ENCODE measurements at places on chromosomes 3 and 15.

DNA sequence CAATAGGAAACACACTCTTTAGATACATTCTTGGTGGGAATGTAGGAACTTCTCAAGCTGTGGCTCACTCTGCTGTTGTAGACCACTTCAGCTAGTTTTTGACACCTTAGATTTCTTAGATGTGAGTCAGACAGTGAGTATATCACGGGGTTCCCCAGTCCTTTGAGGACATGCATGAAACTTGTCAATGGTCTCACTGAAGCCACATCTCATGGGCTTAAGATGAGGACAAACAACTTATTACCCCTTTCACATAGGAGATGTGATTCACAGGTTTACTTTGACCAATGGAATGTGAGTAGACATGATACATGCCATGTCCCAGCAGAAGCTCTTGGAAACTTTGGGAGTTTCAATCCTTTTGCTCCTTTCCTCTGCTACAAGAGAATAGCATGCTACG, 325.5 kb downstream of the CHST2 start:
- no peak for DNase-seq

GRCh38 chr3:94195381-94195780, 132.5 kb downstream of the NSUN3 start:
- no peak for DNase-seq

DNA sequence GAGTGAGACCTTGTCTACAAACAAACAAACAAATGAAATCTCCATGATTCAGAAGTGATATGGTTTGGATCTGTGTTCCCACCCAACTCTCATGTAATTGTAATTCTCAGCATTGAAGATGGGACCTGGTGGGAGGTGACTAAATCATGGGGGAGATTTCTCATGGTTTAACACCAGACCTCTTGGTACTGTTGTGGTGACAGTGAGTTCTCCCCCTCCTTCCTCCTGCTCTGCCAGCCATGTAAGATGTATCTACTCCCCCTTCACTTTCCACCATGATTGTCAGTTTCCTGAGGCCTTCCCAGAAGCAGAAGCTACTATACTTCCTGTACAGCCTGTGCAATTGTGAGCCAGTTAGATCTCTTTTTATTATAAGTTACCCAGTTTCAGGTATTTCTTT, 438.4 kb upstream of the THBS1 start:
- DNase-seq: no peak

- peak; percentile 80 for DNase-seq
Observed at GRCh38 chr15:99452728-99453636, 112.8 kb upstream of the MEF2A start.

GRCh38 chr3:72745146-72745999, 102.9 kb downstream of the SHQ1 start:
- DNase-seq: no peak

DNA sequence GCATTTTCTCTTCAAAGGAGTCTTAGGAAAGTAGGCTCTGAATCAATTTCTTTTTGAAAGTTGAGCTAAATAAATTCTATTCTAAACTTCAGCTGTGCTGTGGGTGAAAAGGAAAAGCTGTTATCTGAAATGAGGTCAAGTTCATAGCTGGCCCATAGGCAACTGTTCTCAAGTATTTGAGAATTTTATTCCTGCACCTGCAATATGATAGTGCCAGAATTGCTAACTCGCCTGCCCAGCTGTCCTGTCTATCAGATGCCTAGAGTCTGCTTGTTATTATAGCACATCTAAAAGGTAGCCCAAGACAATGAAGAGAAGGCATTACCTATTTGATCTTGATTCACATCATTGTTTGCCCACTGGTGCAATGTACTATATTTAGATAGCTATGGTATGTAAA, 798.7 kb downstream of the DIPK2A start:
- DNase-seq: no peak

DNA sequence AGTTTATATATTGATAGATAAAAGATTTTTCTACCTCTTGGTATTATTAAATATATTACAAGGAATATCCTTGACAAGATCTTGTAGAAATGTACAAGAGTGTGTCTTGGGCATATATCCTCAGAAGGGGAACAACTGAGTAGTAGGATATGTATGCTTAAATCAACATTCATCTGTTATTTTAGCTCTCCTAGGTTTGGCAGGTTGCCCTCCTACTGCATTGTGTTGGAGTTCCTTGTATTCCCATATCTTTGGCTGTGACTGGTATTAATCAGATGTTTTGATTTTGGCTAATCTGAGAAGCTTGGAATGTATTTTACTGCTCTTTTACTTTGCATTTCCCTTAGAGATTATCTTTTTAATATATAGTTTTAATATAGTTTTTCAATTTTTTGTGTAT, 4.6 kb downstream of the MYRIP start:
- DNase-seq: no peak

GRCh38 chr3:32443478-32443877, 51.8 kb downstream of the CMTM7 start:
- no peak for DNase-seq

- no peak for DNase-seq
Observed at GRCh38 chr3:18066899-18067582, 324.6 kb upstream of the TBC1D5 start.

DNA sequence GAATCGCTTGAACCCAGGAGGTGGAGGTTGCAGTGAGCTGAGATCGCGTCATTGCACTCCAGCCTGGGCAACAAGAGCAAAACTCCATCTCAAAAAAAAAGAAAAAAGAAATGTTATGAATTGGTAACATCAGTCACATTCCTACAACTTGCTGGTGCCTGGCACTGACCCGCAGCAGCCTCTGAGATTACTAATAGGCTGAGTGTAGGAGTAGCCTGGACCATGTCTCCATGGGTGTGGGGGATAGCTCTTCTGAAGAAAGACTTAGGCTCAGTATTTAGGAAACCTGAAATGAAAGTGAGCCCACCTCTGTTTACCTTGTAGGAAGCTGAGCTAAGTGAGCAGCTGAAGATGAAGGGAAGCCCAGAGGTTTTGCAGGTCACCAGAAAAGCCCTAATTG, 148.3 kb downstream of the LRRC28 start:
- DNase-seq: no peak

DNA sequence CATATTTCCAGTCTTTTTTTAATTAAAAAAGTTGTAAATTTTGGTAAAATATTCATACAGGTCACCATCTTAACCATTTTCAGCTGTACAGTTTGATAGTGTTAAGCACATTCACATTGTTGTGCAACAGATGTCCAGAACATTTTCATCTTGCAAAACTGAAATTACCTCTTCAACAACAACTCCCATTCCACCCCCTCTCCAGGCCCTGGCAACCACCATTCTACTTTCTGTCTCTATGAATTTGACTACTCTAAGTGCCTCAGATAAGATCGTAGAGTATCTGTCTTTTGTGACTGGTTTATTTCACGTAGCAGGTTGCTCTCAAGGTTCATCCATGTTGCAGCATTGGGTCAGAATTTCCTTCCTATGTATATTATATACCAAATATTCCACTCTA, 76.0 kb downstream of the SLCO3A1 start:
- DNase-seq: no peak

- no peak for DNase-seq
Observed at GRCh38 chr15:80324545-80325080, 72.6 kb upstream of the CTXND1 start.

GRCh38 chr3:188929137-188929536, 242.6 kb upstream of the TPRG1 start:
- no peak for DNase-seq

DNA sequence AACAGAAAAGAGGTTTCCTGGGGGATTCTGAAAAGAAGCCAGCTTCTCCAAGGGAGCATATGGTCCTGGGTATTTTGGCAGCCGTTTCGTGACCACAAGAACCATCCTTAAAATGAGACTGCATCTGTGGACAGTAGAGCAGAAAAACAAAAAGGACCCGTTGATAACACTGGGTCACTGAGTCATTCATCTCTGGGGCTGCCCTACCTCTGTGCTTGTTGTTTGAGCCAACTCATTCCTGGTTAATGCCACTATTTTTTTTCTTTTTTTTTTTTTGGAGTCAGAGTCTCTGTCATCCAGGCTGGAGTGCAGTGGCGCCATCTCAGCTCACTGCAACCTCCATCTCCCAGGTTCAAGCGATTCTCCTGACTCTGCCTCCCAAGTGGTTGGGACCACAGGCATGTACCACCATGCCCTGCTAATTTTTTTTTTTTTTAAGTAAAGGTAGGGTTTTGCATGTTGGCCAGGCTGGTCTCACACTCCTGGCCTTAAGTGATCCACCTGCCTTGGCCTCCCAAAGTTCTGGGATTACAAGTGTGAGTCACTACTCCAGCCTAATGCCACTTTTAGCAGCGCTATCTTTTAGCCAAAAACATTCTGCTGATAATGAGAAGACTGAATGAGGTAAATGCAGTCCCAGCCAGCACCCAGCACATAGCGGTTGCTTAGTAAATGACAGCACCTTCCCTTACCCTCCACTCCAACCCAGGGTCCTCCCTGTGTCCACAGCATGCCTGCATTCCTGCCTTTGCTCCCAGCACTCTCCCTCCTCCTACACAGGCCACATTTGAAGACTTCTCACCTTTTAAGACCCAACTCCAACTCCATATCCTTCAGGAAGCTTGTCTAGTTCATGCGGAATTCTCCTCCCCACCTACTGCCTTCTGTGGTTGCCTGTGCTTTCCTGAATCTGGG, 9.1 kb upstream of the ISL2 start:
- DNase-seq: no peak

DNA sequence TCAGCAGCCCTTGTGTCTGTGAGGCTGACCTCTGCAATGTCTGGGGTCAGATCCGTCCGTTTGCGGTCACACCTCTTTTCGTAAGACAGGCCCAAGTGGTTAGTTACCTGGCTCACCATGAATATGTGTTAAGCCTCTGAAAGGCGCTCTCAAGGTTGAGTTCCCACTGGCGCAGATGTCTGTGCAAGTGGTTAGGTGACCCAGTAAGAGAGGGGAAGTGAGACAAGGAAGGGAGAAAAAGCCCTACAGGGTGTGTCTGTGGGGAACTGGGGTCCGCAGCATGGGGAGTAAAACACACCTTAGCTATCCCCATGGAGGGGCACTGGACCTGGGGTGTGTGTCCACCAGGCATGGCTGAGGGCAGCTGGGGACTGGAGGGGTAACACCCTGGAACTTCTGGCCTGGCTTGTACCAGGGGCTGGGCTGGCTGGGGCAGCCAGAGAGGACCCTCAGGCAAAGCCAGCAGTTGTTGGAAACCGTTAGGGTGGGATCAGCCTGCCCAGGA, 391.6 kb upstream of the PROK2 start:
- DNase-seq: peak; percentile 56

- no peak for DNase-seq
Observed at GRCh38 chr3:17983106-17983505, 240.7 kb upstream of the TBC1D5 start.

- DNase-seq: no peak
Observed at GRCh38 chr3:2771193-2771592, 339.0 kb downstream of the IL5RA start.
